ENCODE measurements at places on chromosomes 7 and 10. TPM values are rescaled to one million over a fixed set of nuclear protein-coding genes. Genes with fewer than 3 reads are reported as not detected.

Gene DRGX
- total RNA-seq = not detected

Gene MRPS33
- 118 TPM for total RNA-seq

Gene CFTR
- total RNA-seq = 0.09 TPM

Gene NFKB2
- total RNA-seq = 16.2 TPM

Gene CPVL
- total RNA-seq = 3.2 TPM

Gene HIP1
- total RNA-seq = 10.5 TPM

Gene BAZ1B
- total RNA-seq = 75.6 TPM

Gene LLCFC1
- total RNA-seq = not detected

Gene AVPI1
- 20.2 TPM for total RNA-seq

Gene ANTXRL
- total RNA-seq = not detected

Gene XPNPEP1
- 103 TPM for total RNA-seq

Gene TNRC18
- 155 TPM for total RNA-seq

Gene HACD1
- 18.4 TPM for total RNA-seq

Gene CHAT
- not detected for total RNA-seq

Gene EPDR1
- 27.8 TPM for total RNA-seq

Gene INMT
- total RNA-seq = 219 TPM

Gene BBIP1
- total RNA-seq = 38.1 TPM

Gene IFIT1
- total RNA-seq = 172 TPM

Gene SPDYE9
- total RNA-seq = 0.08 TPM

Gene ZNF107
- 5.6 TPM for total RNA-seq

Gene ANKRD16
- total RNA-seq = 14.0 TPM

Gene ERVW-1
- total RNA-seq = not detected

Gene SPDYE2B
- total RNA-seq = 0.16 TPM

Gene CCDC136
- total RNA-seq = 9.9 TPM

Gene SLC39A12
- not detected for total RNA-seq

Gene SFRP5
- not detected for total RNA-seq

Gene PCLO
- total RNA-seq = 0.36 TPM

Gene STEAP1
- total RNA-seq = 83.4 TPM

Gene GBF1
- 52.1 TPM for total RNA-seq

Gene COL26A1
- not detected for total RNA-seq

Gene PRF1
- not detected for total RNA-seq

Gene TAC1
- total RNA-seq = not detected

Gene NPTX2
- total RNA-seq = 2.5 TPM

Gene NCOA4
- 187 TPM for total RNA-seq

Gene ECD
- total RNA-seq = 24.0 TPM

Gene HECTD2
- 10.9 TPM for total RNA-seq

Gene PRKG1
- 45.6 TPM for total RNA-seq

Gene VPS37D
- total RNA-seq = 1.9 TPM

Gene TMEM140
- total RNA-seq = 12.1 TPM

Gene NPC1L1
- not detected for total RNA-seq

Gene KLF14
- total RNA-seq = not detected

Gene CFAP46
- total RNA-seq = 0.09 TPM

Gene PON1
- not detected for total RNA-seq

Gene FXYD4
- not detected for total RNA-seq

Gene SLC26A5
- not detected for total RNA-seq

Gene CLDN3
- not detected for total RNA-seq

Gene PNLIPRP1
- total RNA-seq = not detected

Gene CLEC2L
- total RNA-seq = not detected

Gene IFIT1B
- total RNA-seq = not detected

Gene GDI2
- total RNA-seq = 482 TPM

Gene IL15RA
- 2.1 TPM for total RNA-seq

Gene GHRHR
- not detected for total RNA-seq

Gene CNOT4
- 7.1 TPM for total RNA-seq

Gene GTF2IRD2
- 8.4 TPM for total RNA-seq
